ENCODE measurements at places on chromosomes 5 and 9.
A peak's percentile ranks its signal among the peaks of the same experiment; 100 is the strongest.

GRCh38 chr9:9214066-9214465, 1398.7 kb downstream of the PTPRD start:
- no peaks in the 10 kb centered on the region for H3K4me1 ChIP-seq
- DNase-seq, result no peak
- peaks cover 6% of the 10 kb centered on the region for H3K27me3 ChIP-seq
- no peak overlapping the region for H3K27ac ChIP-seq

GRCh38 chr9:127863191-127863621, 8.7 kb upstream of the ENG start:
- no peak for DNase-seq
- peaks cover 58% of the 10 kb centered on the region for H3K4me1 ChIP-seq
- H3K36me3 ChIP-seq, result no peaks in the 10 kb centered on the region
- peak overlapping the region; percentile 62 for H3K4me3 ChIP-seq
- H3K27ac ChIP-seq, result peak overlapping the region; percentile 96

- H3K4me1 ChIP-seq, result no peaks in the 10 kb centered on the region
- no peak overlapping the region for H3K4me3 ChIP-seq
- peaks cover 55% of the 10 kb centered on the region for H3K36me3 ChIP-seq
Observed at GRCh38 chr5:128116445-128116844, 32.9 kb downstream of the SLC12A2 start.

DNA sequence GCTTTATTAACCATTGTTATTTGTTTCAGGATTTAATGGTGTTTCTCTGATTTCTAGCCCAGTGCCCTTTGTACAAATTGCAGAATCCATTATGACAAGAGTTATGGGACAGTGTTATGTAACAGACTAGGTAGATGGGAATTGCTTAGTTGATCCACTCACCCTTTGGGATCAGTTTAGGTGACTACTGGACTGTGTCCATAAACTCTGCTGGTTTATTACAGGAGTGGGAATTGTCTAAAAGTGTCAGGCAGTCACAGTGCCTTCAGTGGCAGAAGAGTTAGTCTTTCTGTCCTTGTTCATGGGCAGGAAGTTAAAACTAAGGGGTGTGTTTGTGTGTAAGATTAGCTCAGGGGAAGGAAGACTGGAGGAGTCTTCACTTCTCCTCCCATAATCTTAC, 29.3 kb downstream of the RCL1 start:
- peaks cover under 1% of the 10 kb centered on the region for H3K27me3 ChIP-seq
- H3K27ac ChIP-seq, result peak overlapping the region; percentile 12
- H3K36me3 ChIP-seq, result peaks cover 3% of the 10 kb centered on the region

GRCh38 chr5:43336159-43336558, 22.9 kb upstream of the HMGCS1 start:
- H3K27me3 ChIP-seq, result peaks cover 13% of the 10 kb centered on the region
- H3K4me1 ChIP-seq, result no peaks in the 10 kb centered on the region
- no peak overlapping the region for H3K27ac ChIP-seq
- no peak overlapping the region for H3K4me3 ChIP-seq
- DNase-seq, result no peak
- H3K36me3 ChIP-seq, result peaks cover 3% of the 10 kb centered on the region

DNA sequence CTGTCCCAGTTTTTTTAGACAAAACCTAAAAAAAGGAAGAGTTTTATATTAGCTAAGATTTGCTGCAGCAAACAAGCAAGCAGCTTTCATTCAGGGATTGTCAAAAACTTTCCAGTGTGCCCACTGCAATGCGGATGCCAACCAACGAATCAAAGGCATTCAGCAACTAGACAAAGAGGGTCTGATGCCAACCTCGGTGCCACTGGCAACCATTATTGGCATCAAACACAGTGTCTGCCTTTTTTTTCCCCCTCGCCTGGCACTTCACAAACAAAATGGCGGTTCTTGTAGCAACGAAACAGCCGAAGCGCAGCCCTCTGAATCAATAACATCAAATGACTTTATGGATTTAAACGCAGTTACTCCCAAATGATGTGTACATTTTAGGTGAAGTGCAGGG, 10.4 kb downstream of the NFIB start:
- H3K36me3 ChIP-seq, result no peaks in the 10 kb centered on the region
- peaks cover 3% of the 10 kb centered on the region for H3K27me3 ChIP-seq
- DNase-seq, result no peak
- H3K27ac ChIP-seq, result no peak overlapping the region
- H3K4me3 ChIP-seq, result no peak overlapping the region

DNA sequence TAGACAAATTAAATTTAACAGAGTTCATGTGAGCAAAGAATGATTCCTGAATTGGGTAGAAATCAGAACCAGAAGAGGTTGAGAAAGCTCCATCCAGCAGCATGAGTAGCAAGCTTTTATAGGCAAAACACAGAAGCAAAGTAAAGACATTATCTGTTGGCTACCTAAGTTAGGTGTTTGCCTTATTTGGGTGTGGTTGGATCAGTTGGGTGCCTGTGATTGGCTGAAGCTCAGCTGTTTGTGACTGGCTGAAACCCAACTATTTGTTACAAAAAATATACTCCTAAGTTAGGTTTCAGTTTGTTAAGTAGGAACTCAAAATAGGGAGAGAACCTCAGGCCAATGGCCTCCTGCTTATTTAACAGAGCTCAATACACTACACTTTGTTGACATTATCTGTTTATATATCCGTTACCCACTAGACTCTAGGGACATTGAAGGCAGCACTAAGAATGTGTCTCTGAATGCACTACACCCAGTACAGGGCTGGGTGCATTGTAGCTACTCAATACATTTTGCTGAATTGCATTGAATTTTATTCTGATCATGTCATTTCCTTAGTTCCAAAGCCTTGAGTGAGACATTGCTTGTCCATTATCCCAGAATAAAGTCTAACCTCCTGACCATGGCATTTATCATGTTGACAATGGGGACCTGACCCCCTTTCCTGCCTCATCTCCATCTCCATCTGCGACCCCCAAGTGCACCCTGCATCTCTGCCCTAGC, 98.7 kb downstream of the CCDC192 start:
- H3K27ac ChIP-seq, result no peak overlapping the region
- H3K27me3 ChIP-seq, result no peaks in the 10 kb centered on the region
- H3K4me1 ChIP-seq, result no peaks in the 10 kb centered on the region
- no peak overlapping the region for H3K4me3 ChIP-seq
- H3K36me3 ChIP-seq, result no peaks in the 10 kb centered on the region

DNA sequence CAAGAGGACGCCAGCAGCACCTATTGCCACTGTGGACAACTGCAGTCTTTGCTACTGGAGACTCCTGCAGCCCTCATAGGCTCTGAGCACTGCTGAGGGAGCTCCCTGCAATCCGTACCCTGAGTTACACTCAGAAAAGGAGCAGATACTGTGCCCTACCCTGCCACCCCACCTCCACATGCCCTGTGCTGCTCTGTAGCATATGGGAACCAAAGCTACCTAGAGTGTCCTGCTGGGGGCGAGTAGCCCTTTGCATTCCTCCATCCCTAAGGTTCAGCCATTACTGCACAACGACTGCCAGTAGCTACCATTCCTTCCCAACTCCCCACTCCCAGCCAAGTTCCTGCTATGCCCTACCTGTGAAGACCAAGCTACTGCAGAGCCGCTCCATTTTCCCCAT, 90.2 kb upstream of the SNCAIP start:
- no peaks in the 10 kb centered on the region for H3K36me3 ChIP-seq
- peaks cover 2% of the 10 kb centered on the region for H3K27me3 ChIP-seq
- H3K4me1 ChIP-seq, result no peaks in the 10 kb centered on the region
- no peak overlapping the region for H3K4me3 ChIP-seq
- DNase-seq, result no peak
- H3K27ac ChIP-seq, result no peak overlapping the region

DNA sequence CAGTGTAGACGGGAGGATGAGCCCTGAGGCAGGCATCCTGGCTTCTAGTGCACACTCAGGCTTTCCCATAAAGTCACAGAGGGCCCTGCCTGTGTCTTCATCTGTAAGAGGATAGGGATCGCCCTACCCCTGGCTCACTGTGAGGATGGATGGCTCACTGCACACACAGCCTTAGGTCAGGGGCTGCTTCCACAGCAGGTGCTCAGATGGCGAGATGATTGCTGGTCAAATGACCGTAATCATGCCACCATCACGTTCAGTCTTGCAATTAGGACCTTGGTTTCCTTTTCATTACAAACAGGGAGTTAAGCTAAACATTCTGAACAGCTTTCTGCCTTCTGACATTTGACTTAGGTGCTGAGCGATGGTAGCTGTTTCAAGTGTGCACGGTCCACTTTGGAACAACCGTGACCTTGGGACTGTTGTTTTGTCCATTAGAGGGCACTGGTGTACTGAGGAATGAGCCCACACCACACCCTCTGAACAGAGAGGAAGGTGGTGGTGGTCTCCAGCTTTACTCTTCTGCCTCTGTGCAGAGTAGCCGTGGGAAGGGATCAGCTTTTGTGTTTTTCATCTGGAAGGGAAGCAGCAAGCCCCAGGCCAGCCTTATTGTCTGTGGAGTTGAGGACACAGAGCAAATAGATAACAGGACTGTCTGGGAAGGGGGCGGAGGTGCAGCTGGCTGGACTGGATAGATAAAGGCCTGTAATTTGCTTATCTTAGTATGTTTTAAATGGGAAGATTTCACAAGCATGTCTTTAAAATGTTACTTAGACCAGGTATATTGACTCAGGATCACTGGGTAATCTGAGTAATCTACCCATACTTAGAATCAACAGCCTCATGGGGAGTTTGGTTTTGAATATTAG, 183.1 kb downstream of the TRIO start:
- no peak for DNase-seq
- no peaks in the 10 kb centered on the region for H3K27me3 ChIP-seq
- H3K4me3 ChIP-seq, result no peak overlapping the region
- H3K4me1 ChIP-seq, result peaks cover 10% of the 10 kb centered on the region

DNA sequence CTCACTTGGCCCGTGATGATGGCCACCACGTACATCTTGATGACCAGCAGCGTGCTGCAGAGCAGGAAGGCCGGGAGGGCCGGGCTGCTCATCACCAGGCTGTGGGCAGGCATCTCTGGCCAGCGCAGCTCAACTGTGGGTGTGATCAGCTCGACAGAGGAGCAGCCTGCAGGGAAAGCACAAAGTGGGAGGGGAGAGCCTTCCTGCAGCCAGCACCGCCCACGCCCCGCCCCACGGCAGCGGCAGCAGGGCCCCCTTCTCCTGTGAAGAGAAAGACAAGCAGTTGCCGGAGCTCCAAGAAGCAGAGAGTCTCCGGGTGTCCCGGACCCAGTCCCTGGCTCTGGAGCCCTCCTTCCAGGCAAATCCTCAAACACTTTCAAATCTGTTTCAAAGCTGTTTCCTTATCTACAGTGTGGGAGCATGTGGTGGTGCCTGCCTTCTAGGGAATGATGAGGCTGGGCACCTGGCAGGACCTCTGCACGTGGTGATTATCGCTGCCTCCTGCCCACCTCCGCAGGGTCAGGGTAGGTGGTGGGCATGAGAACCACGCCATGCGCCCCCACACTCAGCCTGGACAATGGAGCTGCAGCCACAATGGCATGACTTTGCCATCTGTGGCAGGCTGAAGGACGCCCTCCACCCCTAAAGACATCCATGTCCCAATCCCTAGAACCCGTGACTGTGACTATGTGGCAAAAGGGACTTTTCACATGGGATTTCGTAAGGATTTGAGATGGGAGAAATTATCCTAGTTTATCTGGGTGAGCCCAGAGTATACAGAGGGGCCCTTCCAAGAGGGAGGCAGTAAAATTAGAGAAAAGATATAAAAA, at the start of gene PTGES:
Gene PTGES, minus strand, starts transcription at position 143 of the 830 bp plus-strand sequence. Its CDS starts 30 bp downstream, at position 113.
- H3K4me1 ChIP-seq, result no peaks in the 10 kb centered on the region
- H3K27me3 ChIP-seq, result peaks cover 9% of the 10 kb centered on the region
- no peak for DNase-seq
- H3K27ac ChIP-seq, result no peak within 1 kb of the TSS

GRCh38 chr5:67999391-67999790, 216.2 kb upstream of the PIK3R1 start:
- H3K4me1 ChIP-seq, result no peaks in the 10 kb centered on the region
- no peaks in the 10 kb centered on the region for H3K36me3 ChIP-seq
- no peak for DNase-seq
- H3K27me3 ChIP-seq, result no peaks in the 10 kb centered on the region
- H3K27ac ChIP-seq, result no peak overlapping the region

DNA sequence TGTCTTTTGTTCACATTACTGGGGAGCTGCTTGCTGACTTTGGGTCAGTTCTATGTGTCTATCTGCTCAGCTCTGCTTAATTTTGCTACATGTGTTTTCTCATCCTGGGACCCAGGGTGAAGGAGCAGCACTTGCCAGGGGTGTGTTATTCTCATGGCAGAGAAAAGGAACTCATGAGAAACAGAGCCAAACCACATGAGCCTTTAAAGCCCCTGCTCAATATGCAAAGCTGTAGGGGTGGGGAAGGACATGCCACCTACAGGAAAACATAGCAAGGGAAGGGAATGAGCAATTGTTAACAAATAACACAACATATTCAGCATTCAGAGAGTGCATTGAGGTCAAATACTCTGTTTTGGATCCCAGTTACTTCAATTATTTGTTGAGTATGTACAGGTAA, 290.9 kb downstream of the CDK5RAP2 start:
- H3K36me3 ChIP-seq, result no peaks in the 10 kb centered on the region
- H3K27ac ChIP-seq, result no peak overlapping the region
- no peak overlapping the region for H3K4me3 ChIP-seq
- DNase-seq, result no peak
- peaks cover 2% of the 10 kb centered on the region for H3K27me3 ChIP-seq
- H3K4me1 ChIP-seq, result no peaks in the 10 kb centered on the region

GRCh38 chr9:95927271-95928004, 51.9 kb downstream of the ERCC6L2 start:
- H3K4me3 ChIP-seq, result no peak overlapping the region
- no peak for DNase-seq
- no peaks in the 10 kb centered on the region for H3K4me1 ChIP-seq
- no peak overlapping the region for H3K27ac ChIP-seq
- H3K27me3 ChIP-seq, result no peaks in the 10 kb centered on the region
- peaks cover 38% of the 10 kb centered on the region for H3K36me3 ChIP-seq

GRCh38 chr9:87359264-87359663, 138.4 kb upstream of the DAPK1 start:
- DNase-seq, result no peak
- no peaks in the 10 kb centered on the region for H3K4me1 ChIP-seq
- no peaks in the 10 kb centered on the region for H3K36me3 ChIP-seq
- H3K27me3 ChIP-seq, result peaks cover 5% of the 10 kb centered on the region

DNA sequence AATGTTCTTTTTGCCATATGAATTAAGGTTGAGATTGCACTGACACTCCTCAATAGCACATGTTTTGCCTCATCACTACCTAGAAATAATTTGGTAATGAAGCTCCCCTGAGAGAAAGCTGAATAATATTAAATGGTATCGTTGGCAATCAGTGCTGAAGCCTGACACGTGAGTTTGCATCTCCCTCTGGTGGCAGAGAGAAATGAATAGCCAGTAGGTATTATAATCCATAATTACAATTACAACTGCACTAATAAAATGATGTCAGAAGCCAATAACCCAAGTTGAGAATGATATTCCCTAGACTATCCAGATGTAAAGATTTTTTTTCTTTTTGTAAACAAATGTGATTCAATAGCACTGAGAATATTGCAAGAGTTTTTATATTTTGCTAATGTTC, 700.3 kb downstream of the PTPRD start:
- no peaks in the 10 kb centered on the region for H3K36me3 ChIP-seq
- H3K27me3 ChIP-seq, result peaks cover 3% of the 10 kb centered on the region
- no peak overlapping the region for H3K27ac ChIP-seq
- no peak overlapping the region for H3K4me3 ChIP-seq
- no peak for DNase-seq
